ENCODE measurements at places on chromosomes 4 and X.

DNA sequence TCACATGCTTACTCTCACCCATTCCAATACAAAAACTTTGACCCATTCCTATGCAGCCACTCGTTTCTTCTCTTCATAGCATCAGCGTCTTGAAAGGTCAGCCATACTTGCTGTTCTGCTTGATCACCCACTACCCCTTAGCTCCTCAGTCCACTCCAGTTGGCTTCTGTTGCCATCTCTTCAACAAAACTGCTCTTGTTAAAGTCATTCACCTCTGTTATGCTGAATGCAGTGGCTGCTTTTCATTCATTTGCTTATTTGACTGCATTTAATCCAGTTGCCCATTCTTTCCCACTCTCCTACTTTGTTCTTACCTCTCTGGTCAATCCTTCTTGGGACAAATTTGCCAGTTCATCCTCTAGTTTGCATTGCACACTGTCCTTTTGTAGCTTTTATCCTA, 24.9 kb downstream of the CEP135 start:
- no peak for DNase-seq

GRCh38 chr4:57042711-57043169, 64.0 kb downstream of the POLR2B start:
- DNase-seq, result no peak

DNA sequence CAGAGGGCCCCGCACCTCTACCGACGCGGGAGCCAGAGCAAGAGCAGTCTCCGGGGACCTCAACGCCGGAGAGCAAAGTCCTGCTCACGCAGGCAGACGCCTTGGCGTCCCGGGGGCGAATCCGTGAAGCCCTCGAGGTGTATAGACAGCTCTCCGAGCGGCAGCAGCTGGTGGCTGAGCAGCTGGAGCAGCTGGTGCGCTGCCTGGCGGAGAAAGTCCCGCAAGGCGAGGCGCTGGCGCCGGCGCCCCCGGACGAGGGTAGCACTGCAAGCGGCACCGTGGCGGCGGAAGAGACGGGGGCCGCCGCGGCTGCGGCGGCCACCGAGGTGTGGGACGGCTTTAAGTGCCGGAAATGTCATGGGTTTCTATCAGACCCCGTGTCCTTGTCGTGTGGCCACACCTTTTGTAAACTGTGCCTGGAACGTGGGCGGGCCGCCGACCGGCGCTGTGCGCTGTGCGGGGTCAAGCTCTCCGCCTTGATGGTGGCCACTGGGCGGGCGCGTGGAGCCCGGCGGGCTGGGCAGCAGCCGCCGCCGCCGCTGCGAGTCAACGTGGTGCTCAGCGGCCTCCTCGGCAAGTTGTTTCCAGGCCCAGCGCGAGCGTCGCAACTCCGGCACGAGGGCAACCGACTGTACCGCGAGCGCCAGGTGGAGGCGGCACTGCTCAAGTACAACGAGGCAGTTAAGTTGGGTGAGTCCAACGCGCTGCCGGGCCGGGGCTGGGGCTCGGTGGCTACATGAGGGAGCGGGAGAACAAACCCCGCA, 672 bp downstream of the LONRF3 start:
- peak; percentile 63 for DNase-seq

GRCh38 chr4:73988061-73988460, at the start of gene PPBP:
TSS of gene PPBP (minus strand) at chr4:73988190. CDS start at chr4:73988103, 87 bp downstream.
- no peak for DNase-seq

DNA sequence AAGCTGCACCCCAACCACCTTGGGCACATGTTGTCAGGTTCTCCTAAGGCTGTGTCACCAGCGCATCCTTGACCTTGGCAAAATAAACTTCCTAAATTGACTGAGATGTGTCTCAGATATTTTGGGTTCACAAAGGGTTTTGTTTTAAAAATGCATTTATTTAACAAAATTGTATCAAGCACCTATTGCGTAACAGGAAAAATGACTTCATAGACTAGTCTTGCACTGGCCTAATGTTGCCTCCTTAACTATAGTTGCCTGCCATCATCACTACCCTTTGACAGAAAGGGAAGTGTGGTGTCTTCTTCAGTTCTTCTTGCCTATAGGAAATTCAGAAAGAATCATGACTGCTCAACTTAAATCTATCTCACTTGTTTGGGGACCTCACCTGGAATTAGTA, 374.2 kb downstream of the SH2D1A start:
- DNase-seq, result no peak
